Activated naive CD8-positive, alpha-beta T cell treated with anti-CD3 and anti-CD28 coated beads, Interleukin-2, amount 10 ng/mL, durations not matched to agents 7 days and 5 days (primary cell): ENCODE measurements at places on chromosomes 3 and 15. TPM values are rescaled to one million over a fixed set of nuclear protein-coding genes. Genes with fewer than 3 reads are reported as not detected.

The OXTR gene
- 0.45 TPM for total RNA-seq

The CORO2B gene
- not detected for total RNA-seq

The VIPR1 gene
- total RNA-seq = 22.3 TPM

The MST1R gene
- total RNA-seq = 2.9 TPM

The PSTPIP1 gene
- 238 TPM for total RNA-seq

- H3K36me3 ChIP-seq = no peaks in the 10 kb centered on the region
- H3K27me3 ChIP-seq = no peaks in the 10 kb centered on the region
- no peak for DNase-seq
Observed at GRCh38 chr3:101271728-101272127, 48.6 kb downstream of the IMPG2 start.

GRCh38 chr15:59825901-59826300, 136.8 kb upstream of the BNIP2 start:
- no peak for DNase-seq
- H3K27me3 ChIP-seq = peaks cover 5% of the 10 kb centered on the region
- H3K4me1 ChIP-seq = no peaks in the 10 kb centered on the region
- H3K27ac ChIP-seq = no peak overlapping the region

DNA sequence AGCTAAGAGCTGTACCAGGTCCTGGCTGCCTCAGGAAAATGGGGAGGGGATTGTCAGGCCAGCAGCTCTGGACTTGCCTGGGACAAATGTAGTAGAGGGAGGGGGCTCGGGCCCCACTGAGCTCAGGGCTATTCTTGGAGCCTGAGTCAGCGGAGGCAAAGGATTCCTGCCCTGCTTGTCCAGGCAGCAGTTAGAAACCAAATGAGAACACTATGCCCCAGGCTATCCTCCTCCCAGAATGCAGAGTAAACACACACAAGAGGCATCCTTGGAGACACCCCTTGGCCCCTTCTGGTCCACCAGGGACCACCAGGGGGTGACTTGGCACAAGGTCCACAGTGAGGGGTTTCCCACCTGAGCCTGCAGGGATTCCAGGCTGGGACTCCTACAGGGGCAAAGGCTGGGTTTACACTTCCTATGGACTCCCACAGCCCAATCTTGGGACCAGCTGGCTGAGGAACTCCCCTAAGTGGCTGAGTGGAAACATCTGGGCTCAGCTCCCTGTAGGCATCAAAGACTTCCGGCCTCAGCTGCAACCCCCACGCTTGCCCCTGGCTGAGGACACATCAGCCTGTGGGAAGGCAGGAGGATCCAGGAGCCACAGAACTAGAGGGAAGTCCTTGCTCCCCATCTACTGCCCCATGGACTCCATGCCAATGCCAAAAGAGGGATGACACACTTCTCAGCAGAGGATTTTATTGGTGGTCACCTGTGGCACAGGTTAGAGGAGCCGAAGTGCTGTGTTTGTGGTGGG, 3.4 kb upstream of the COL7A1 start:
- H3K4me1 ChIP-seq = peaks cover 4% of the 10 kb centered on the region
- H3K4me3 ChIP-seq = no peak overlapping the region
- H3K27ac ChIP-seq = no peak overlapping the region
- no peak for DNase-seq
- peaks cover 13% of the 10 kb centered on the region for H3K36me3 ChIP-seq

DNA sequence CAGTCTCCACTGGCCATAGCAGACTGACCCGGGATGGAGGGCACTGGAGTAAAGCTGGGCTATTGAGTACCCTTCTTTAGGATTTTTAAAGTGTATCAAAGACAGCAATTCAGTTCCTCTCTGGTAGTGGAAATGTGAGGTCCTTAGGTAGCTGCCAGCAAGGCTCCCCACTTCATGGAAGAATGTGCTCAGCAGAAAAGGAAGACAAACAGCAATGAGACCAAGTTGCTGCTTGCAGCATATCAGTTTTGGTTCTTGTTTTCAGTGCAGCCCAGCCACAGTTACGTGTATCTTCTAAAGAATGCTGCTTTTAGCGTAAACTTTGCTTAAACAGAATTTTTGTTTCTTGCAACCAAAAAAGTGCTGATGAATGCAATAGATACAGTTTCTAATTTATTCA, 374.0 kb upstream of the CBLB start:
- H3K27me3 ChIP-seq = no peaks in the 10 kb centered on the region
- H3K4me1 ChIP-seq = peaks cover 6% of the 10 kb centered on the region
- no peak overlapping the region for H3K4me3 ChIP-seq
- DNase-seq = no peak

DNA sequence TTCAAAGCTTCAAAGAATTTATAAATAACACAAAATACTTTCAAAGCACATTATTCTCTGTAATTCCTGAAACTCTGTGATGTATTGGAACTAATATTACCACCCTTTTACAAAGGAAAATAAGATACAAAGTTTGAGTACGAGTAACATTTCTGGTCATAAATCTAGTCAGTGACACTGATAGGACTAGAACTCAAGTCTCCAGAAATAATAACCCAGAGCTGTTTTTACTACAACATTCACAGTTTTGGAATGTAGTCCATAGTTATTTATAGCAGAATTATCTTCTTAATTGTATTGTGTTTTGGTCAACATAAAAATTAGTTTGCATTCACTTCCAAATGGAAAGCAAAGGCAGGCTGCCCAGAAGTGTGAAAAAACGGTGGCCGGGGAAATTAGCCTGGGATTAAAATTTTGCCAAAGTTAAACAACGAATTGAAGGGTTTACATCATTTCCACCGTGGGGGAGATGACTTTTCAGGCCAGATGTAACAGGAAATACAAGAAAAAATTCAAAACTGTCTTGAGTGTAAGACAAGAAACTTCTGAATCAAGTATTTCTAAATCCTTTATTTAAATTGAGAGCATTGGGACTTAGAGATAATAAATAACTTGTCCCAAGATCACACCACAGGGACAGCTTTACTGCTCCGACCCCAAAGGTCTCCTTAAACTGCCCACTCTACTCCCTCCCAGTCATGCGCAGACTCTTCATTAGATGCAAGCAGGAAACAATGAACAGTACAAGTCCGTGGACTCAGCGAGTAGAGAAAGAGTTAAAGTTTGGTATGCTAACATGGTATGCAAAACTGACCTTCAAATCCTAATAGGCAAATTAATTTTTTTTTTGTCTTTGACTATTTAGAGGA, 74.3 kb upstream of the VGLL4 start:
- peak overlapping the region; percentile 82 for H3K27ac ChIP-seq
- H3K36me3 ChIP-seq = peaks cover 1% of the 10 kb centered on the region

- H3K4me1 ChIP-seq = peaks cover 16% of the 10 kb centered on the region
- no peaks in the 10 kb centered on the region for H3K27me3 ChIP-seq
- H3K4me3 ChIP-seq = peak overlapping the region; percentile 88
- peak overlapping the region; percentile 90 for H3K27ac ChIP-seq
Observed at GRCh38 chr3:69012800-69013252, 658 bp downstream of the EOGT start.

DNA sequence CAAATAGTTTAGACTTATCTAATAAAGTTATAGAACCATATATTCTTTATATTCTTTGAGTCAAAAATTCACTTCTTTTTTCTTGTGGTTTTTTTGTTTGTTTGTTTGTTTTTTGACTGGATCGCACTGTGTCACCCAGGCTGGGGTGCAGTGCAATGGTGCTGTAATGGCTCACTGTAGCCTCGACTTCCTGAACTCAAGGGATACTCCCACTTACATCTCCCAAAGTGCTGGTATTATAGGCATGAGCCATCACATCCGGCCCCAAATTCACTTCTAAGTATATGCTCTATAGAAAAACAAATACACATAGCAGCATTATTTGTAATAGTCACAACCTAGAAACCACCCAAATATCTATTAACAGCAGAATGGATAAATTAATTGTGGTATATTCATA, 13.7 kb upstream of the SLTM start:
- no peaks in the 10 kb centered on the region for H3K36me3 ChIP-seq
- no peaks in the 10 kb centered on the region for H3K27me3 ChIP-seq
- no peak for DNase-seq
- peaks cover 2% of the 10 kb centered on the region for H3K4me1 ChIP-seq
- no peak overlapping the region for H3K4me3 ChIP-seq
- no peak overlapping the region for H3K27ac ChIP-seq

- peaks cover 9% of the 10 kb centered on the region for H3K36me3 ChIP-seq
- no peaks in the 10 kb centered on the region for H3K27me3 ChIP-seq
- H3K4me3 ChIP-seq = peak overlapping the region; percentile 86
- peaks cover 44% of the 10 kb centered on the region for H3K4me1 ChIP-seq
Observed at GRCh38 chr15:51736751-51737521, 519 bp downstream of the LYSMD2 start.

- H3K27me3 ChIP-seq = no peaks in the 10 kb centered on the region
- H3K4me3 ChIP-seq = no peak overlapping the region
- H3K4me1 ChIP-seq = peaks cover 5% of the 10 kb centered on the region
- H3K36me3 ChIP-seq = peaks cover 31% of the 10 kb centered on the region
Observed at GRCh38 chr15:50234764-50235163, 30.8 kb downstream of the HDC start.

DNA sequence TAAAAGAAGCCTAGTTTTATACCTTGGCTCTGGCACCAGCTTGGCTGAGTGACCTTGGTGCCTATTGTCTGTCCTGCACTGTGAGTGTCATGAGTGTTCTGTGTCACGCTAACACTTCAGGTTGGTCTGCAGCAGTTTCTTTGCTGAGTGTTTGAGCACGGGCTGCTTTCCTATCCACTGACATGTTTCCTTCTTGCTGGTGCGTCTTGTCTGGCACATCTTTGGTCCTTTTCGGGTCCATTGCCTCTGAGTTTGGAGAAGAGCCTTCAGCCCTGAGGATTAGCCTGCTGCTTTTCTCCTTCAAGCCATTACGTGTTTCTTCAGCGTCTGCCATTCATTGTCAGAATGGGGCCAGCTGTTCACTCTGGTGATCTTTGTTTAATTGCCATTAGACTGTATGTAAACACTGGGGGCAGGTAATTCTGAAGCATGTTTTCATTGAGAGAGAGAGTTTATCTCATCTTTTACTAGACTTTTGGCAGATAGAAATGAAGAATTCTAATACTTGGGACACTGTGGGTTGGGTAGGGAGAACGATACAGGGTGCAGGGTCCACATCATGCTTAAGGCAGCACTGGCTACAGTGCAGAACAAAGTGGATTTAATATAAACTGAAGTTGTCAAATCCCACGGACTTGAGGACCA, 55.5 kb downstream of the LRRC28 start:
- DNase-seq = no peak
- H3K27ac ChIP-seq = no peak overlapping the region
- no peak overlapping the region for H3K4me3 ChIP-seq
- no peaks in the 10 kb centered on the region for H3K4me1 ChIP-seq
- H3K27me3 ChIP-seq = no peaks in the 10 kb centered on the region

DNA sequence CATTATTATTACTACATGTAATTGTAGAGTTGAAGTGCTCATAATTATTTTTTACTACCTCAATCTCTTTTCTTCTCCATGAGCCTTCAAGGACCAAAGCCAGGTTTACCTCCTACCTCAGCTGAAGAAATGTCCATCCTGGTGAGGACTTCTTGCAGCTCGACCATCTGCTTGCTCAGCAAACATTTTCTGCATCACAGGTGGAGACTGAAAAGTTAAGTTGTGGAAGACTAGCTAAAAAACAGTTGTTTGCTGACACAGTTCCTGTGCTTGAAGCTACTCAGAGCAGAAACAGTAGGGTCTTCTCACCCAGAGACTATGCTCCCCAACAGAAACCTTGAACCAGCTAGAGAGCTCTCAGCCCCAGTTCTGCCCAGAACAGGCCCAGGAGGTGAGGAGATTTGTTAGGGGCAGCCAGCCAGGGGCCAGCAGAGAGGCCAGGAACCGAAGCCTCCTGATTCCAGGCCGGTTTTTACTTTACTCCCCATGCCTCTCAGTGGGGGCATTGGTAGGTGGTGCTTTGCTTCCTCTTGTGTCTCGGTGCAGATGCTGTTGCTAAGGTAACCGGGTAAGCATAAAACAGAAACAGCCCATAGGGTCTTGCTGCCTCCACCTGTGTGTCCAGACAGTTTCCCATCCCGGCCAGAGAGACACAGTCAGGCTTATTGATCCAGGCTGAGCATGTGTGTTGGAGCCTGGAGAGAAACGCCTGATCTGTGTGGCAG, 54.9 kb downstream of the CCNL1 start:
- peaks cover 22% of the 10 kb centered on the region for H3K4me1 ChIP-seq
- H3K27me3 ChIP-seq = no peaks in the 10 kb centered on the region
- peaks cover 2% of the 10 kb centered on the region for H3K36me3 ChIP-seq

DNA sequence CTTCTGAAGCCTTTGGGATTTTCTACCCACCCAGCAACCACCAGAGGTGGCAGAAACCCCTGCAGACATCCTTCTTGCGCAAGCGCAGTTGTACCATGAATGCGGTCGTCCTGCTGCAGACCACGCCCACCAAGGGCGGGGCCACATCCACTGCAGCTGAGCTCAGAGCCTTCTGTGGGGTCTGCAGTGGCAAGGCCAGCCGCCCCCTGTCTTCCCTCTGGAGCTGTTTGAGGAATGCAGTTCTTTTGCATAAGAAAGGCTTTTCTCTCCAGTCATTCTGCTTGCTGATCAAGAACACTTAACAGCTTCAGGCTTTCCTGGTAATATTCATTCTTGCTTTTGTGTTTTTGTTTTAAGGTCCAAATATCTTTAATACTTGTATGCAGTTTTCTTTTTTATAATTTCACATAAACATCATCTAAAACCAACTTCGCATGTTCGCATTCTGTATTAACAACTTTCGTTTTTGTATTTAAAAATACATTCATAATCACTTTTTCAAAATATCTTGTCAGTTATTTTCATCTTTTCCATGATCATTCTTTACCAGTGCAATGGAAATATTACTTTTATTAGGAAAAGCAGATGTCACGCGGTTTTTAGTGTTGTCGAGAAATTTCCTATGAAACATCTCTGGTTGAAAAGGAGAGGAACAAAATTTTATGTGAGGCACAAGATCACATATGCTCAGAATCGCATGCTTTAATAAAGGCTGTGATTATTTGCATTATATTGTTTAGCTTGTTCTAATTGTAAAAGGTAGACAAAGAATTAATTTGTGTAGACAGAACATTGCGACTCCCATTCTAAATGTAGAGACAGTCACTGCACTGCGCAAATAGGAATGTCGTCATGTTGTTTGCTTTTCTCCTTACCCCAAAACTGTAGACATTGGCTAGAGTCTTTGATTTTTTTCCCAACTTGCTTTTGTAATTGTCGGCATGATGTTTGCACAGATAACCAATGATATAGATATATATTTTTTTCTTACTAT, 98.1 kb upstream of the SNRPN start:
- H3K4me3 ChIP-seq = no peak overlapping the region
- no peak for DNase-seq
- no peaks in the 10 kb centered on the region for H3K4me1 ChIP-seq
- no peaks in the 10 kb centered on the region for H3K27me3 ChIP-seq
- H3K27ac ChIP-seq = no peak overlapping the region

GRCh38 chr15:76099388-76099787, 39.6 kb downstream of the TMEM266 start:
- H3K4me1 ChIP-seq = no peaks in the 10 kb centered on the region
- no peak for DNase-seq
- H3K27ac ChIP-seq = no peak overlapping the region

- peaks cover 2% of the 10 kb centered on the region for H3K27me3 ChIP-seq
- H3K4me3 ChIP-seq = no peak overlapping the region
- no peaks in the 10 kb centered on the region for H3K36me3 ChIP-seq
- H3K4me1 ChIP-seq = no peaks in the 10 kb centered on the region
Observed at GRCh38 chr15:71079208-71080044, 35.8 kb upstream of the THSD4 start.
